ENCODE measurements at places on chromosomes 7 and 10. TPM values are rescaled to one million over a fixed set of nuclear protein-coding genes. Genes with fewer than 3 reads are reported as not detected.
A peak's percentile ranks its signal among the peaks of the same experiment; 100 is the strongest.

Gene GTF2IRD1
- total RNA-seq: 28.7 TPM

- no peak overlapping the region for H3K27ac ChIP-seq
- no peak overlapping the region for H3K4me3 ChIP-seq
- H3K27me3 ChIP-seq: no peaks in the 10 kb centered on the region
- DNase-seq: no peak
- 0 out of 2 replicates have a peak, but pooled peaks cover 4% of the 10 kb centered on the region for H3K4me1 ChIP-seq
- H3K36me3 ChIP-seq: no peaks in the 10 kb centered on the region
These were observed 226.4 kb downstream of the TWIST1 start for GRCh38 chr7:18890885-18891621.

DNA sequence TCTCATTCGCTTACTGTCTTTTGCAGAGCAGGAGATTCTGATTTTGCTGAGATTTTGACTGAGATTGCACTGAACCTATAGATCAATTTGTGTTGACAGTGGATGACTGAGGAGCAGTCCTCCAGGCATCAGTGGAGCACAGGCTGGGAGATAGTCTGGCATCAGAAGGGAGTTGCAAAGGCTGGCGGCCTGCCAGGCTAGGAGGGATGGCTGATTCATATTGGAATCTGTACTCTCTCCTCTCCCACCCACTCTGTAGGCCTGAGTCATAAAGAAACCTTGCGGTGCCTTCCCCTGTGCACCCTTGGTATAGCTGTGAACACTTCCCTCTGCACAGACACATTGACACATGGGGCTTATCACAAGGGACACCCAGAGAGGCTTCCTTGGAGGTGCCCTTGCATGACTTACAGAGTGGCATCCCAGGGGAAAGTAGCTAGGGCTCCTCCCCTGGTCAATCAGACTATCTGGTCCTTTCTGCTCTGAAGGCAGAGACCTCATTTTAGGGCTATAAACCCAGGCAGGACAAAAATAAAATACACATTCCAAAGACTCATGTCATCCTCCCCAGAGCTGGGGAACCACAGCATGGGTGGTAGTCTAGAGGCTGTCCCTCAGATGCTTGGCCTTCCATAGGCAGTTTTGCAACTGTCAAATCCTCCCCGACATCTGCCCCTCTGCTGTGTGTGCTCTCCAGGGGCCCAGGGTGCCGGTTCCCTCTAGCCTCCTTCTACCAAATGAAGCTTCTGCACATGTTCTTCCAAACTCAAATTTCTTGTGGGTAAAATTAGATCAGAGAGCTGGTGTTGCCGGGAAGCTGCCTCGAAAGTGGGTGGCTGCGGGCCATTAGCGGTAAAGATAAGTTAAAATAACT lies 37.4 kb upstream of the EEPD1 start:
- no peaks in the 10 kb centered on the region for H3K36me3 ChIP-seq
- no peaks in the 10 kb centered on the region for H3K27me3 ChIP-seq
- no peaks in the 10 kb centered on the region for H3K4me1 ChIP-seq
- no peak overlapping the region for H3K4me3 ChIP-seq
- no peak for DNase-seq
- no peak overlapping the region for H3K27ac ChIP-seq

Gene AFAP1L2
- total RNA-seq: 6.5 TPM

GRCh38 chr10:76350583-76350982 lies 919.2 kb downstream of the LRMDA start:
- H3K27ac ChIP-seq: no peak overlapping the region
- H3K4me3 ChIP-seq: no peak overlapping the region
- DNase-seq: no peak

DNA sequence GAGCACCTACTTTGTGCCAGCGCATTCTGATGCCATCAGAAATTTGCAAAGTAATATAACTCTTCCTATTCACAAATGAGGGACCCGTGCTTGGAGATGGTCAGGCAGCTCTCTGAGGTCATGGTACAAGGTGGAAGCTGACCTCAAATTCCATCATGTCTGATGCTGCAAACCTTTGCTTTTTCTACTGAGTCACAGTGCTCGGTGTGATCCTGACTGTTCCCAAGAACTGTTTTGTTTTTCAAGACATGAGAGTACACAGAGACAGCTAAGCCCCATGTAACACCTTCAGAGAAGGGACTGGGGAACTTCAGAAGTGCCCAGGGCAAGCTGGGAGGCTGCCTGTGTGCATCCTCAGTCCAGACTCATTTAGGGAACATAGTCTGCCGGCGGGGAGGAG lies 111.3 kb downstream of the FRMD4A start:
- no peak overlapping the region for H3K27ac ChIP-seq
- H3K27me3 ChIP-seq: no peaks in the 10 kb centered on the region
- no peaks in the 10 kb centered on the region for H3K36me3 ChIP-seq
- H3K4me3 ChIP-seq: no peak overlapping the region
- no peaks in the 10 kb centered on the region for H3K4me1 ChIP-seq

- no peak overlapping the region for H3K4me3 ChIP-seq
- no peaks in the 10 kb centered on the region for H3K4me1 ChIP-seq
- H3K36me3 ChIP-seq: no peaks in the 10 kb centered on the region
- no peak overlapping the region for H3K27ac ChIP-seq
These were observed 4.6 kb downstream of the SHOC2 start for GRCh38 chr10:110923856-110924493.

GRCh38 chr10:60518745-60519144 lies 129.1 kb upstream of the ANK3 start:
- no peak for DNase-seq
- peaks cover 21% of the 10 kb centered on the region for H3K4me1 ChIP-seq
- no peaks in the 10 kb centered on the region for H3K27me3 ChIP-seq
- H3K4me3 ChIP-seq: no peak overlapping the region
- 0 out of 2 replicates have a peak, but pooled peaks cover 3% of the 10 kb centered on the region for H3K36me3 ChIP-seq

DNA sequence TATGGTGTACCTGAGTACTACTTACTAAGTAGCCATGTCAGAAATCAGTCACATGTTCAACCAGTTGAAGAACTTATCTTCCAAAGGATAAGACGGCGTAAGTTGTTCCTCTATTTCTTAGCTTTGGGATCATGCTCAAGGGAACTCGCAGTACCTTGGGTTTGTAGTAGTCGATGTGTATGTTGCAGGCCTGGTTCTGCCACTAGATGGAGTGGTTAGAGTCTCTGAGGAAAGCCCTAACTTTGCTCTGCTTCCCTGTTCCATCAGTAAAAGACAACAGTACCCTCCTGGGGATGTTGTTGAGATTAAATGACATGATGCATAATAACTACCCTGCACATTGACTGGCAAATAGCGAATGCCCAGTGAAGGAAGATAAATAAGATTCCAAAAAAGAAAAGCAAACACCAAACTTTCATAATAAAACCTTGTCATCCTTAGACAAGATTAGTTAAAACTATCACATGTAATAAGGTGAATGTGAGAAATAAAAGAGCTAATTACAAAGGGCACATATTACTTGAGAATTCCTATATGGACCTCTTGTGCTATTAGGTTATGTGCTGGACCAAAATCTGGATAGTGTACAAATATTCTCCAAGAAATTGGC lies 165.9 kb downstream of the ABCA13 start:
- peak; percentile 78 for DNase-seq
- no peak overlapping the region for H3K4me3 ChIP-seq
- H3K27me3 ChIP-seq: no peaks in the 10 kb centered on the region

GRCh38 chr10:93481637-93482144 lies 443 bp downstream of the MYOF start:
- peaks cover 17% of the 10 kb centered on the region for H3K27me3 ChIP-seq
- DNase-seq: peak; percentile 35
- H3K27ac ChIP-seq: no peak overlapping the region

Gene TAX1BP1
- 56.5 TPM for total RNA-seq

Gene MBL2
- total RNA-seq: not detected

DNA sequence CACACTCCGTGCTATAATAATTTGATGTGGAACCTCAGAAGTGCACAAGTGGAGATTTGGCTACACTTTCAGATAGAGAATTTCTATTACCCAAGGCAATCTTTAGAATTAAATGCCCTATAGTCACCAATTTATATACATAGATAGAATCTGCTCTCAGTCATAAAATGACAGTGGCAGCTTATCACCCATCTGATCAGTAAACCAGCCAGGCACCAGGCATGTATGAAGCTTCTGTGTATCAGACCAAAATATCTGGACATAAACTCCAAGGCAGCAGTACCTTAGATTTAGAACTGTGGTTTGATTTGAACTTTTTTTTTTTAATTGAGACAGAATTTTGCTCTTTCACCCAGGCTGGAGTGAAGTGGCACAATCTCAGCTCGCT lies 180.9 kb downstream of the IPMK start:
- no peak overlapping the region for H3K27ac ChIP-seq
- peaks cover 8% of the 10 kb centered on the region for H3K4me1 ChIP-seq
- no peaks in the 10 kb centered on the region for H3K36me3 ChIP-seq
- no peak for DNase-seq
- H3K4me3 ChIP-seq: no peak overlapping the region

Gene PTPRE
- 0.42 TPM for total RNA-seq

DNA sequence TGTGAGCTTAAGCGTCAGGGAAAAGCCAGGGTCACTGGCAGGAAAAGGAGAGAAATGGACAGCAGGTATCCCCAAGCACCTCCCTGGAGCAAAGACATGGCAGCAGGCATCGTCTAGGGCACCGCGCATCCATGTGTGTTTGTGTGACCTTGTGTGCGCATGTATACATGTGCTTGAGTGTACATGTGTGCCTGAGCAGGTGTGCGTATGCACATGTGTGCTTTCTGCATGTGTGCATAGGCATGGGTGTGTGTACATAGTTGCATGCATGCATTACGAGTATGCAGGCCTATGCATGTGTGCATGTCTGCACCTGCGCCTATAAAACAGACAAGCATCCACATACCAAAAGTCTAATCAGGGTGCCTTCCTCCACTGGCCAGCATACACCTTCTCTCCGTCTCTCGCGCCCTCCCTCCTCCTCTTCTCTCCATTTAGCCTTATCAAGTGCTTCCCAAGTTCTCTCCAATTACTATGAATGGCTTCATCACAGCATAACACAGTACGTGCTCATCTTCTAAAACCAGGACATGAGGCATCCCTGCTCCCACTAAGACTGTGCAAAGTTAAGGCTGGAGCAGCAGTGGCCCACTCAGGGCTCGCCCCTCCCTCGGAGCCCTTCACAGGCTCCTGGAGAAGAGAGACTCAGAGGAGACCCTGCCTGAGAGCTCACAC lies 30.6 kb downstream of the RASGEF1A start:
- H3K27me3 ChIP-seq: peaks cover 7% of the 10 kb centered on the region
- no peak for DNase-seq
- H3K4me1 ChIP-seq: no peaks in the 10 kb centered on the region
- H3K27ac ChIP-seq: no peak overlapping the region
- no peak overlapping the region for H3K4me3 ChIP-seq

DNA sequence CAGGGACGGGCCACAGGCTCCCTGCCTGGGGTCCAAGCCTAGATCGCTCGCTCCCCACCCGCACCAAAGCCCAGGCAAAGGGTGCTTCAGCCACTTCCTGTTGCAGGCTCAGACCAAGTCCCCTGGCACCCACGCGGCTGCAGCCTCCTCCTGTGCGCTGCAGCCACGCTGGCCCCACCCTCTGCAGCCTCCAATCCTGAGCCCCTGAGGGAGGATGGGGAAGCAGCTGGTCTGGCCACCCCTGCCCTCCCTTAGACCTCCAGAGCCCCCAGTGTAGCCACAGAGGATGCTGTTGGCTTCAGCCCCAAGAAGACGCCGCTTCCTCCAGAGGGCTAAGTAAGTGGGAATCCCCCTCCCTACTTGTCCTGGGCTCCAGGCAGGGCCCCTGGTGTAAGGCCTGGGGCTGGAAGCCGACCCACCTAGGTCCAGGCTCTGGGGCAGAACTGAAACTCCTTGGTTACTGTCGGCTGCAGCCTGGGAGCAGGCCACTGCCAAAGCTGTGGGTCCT lies 9.4 kb downstream of the LIMK1 start:
- peak overlapping the region; percentile 45 for H3K27ac ChIP-seq
- H3K27me3 ChIP-seq: no peaks in the 10 kb centered on the region
- no peak overlapping the region for H3K4me3 ChIP-seq
- H3K36me3 ChIP-seq: peaks cover 15% of the 10 kb centered on the region
- peaks cover 34% of the 10 kb centered on the region for H3K4me1 ChIP-seq

Gene ADAM8
- total RNA-seq: 7.4 TPM

DNA sequence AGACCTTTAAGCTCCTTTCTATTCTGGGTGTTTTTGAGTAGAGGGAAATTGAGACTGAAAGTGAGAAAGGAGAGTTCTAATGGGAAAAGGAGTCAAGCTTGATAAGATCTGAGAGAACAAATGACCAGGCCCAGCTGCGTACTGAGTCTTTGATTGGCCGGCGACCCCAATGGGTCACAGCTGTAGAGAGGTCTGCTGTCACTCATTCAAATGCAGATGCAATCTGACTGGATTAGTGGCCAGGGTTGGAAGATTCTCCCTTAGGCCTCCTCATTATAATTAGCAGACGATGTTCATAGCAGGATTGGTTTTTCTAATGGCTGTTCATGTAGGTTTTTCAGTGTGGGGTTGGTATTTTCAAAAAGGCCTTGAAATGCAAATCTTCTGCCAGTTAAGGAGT lies 127.2 kb upstream of the SLC25A13 start:
- no peaks in the 10 kb centered on the region for H3K4me1 ChIP-seq
- H3K27ac ChIP-seq: no peak overlapping the region
- peak; percentile 1 for DNase-seq
- no peak overlapping the region for H3K4me3 ChIP-seq

Gene ADAM22
- 17.6 TPM for total RNA-seq

Gene CCL24
- not detected for total RNA-seq

DNA sequence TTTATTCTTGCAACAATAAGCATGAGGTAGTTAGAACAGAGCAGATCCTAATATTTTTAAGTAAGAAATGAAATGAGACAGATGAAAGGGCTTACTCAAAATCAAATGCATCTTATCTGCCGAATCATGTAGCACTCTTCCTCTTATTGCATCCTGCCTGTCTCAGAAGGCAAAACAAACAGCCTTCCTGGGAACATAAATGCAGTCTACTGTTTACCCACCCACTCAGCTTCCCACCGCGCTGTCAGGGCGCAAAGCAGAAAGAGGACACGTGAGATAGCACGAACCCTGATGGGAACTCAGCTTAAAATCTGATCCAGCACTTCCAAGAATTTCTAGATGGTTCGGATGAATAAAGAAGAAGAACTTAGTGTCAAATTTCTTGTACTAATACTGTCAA lies 114.4 kb upstream of the CDK1 start:
- H3K4me3 ChIP-seq: no peak overlapping the region
- H3K27me3 ChIP-seq: no peaks in the 10 kb centered on the region
- peaks cover 44% of the 10 kb centered on the region for H3K4me1 ChIP-seq
- H3K27ac ChIP-seq: no peak overlapping the region

DNA sequence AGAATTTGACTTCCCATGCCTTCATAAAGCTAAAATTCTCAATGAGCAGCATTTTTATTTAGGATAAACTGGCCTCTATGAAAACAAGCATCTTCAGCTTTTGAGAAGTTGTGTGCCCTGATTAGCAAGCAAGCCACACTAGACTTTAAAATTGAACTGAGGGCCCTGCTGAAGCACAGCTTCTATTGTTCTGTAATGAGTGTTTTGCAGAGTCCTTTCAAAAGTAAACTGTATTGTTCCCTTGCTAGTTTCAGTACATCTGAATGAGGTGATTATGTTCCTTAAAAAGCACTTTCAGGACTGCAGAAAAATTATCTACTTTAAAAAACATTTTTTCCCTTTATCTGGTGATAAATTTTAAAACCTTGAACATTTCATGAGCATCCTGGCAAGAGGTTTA lies 113.3 kb upstream of the PRPS1L1 start:
- H3K4me3 ChIP-seq: no peak overlapping the region
- no peaks in the 10 kb centered on the region for H3K27me3 ChIP-seq
- no peak overlapping the region for H3K27ac ChIP-seq

GRCh38 chr7:114107522-114107921 lies 188.7 kb upstream of the PPP1R3A start:
- H3K4me3 ChIP-seq: no peak overlapping the region
- no peaks in the 10 kb centered on the region for H3K27me3 ChIP-seq
- no peak overlapping the region for H3K27ac ChIP-seq
- no peaks in the 10 kb centered on the region for H3K36me3 ChIP-seq
- H3K4me1 ChIP-seq: peaks cover 10% of the 10 kb centered on the region
- DNase-seq: no peak

Data from GM23338 (cell line).